CD4-positive, alpha-beta T cell treated with Interleukin-15 for 4 hours (primary cell): ENCODE measurements at places on chromosomes 1 and 21.

DNA sequence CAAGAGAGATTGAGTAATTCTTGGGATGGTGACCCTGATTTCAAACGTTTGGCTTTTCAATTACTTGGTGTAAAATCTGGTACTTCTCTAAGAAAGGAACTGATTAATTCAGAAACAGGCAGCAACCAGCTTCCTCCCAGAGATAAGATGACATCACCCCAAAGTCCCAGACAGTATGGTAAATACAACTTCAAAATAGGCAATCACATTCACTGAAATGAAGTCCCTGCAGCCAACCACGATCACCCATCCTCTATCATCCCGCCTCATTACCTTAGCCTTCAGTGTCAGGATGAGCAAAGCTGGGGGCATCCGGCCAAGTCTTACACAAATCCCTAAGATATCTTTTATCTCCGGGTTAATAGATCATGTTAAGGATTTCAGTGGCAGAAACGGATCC, 26.4 kb upstream of the RUNX1 start:
- DNase-seq = no peak

DNA sequence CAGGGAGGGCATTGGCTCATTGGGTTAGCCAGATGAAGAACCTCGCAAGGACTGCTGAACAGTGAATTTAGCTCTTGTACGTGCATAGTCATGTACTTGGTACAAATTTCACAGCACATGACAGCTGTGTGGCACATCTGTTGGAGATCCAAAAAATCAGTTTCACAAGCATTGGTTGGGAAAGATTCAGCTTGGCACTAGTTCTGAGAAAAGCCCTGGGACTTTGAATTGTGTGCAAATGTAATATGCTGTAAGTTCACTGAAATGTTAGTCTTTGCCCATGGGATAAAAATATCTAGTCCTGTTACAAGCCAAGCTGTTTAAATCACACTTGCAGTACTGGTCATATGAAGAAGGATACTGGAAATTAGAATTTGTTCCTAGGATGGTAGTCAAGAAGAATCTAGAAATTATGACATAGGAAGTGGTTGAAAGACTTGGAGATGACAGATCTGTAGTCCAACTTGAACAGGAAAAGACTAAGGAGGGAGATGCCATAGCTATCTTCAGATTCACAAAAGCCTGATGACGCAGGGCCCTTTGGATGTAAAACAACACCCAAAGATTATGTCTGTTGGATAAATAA, 19.2 kb downstream of the LAMC2 start:
- DNase-seq = no peak

- DNase-seq = no peak
Measured at GRCh38 chr1:214277704-214278635, 3.0 kb upstream of the SMYD2 start.

- no peak for DNase-seq
Measured at GRCh38 chr1:226292874-226293552, 16.0 kb downstream of the LIN9 start.

DNA sequence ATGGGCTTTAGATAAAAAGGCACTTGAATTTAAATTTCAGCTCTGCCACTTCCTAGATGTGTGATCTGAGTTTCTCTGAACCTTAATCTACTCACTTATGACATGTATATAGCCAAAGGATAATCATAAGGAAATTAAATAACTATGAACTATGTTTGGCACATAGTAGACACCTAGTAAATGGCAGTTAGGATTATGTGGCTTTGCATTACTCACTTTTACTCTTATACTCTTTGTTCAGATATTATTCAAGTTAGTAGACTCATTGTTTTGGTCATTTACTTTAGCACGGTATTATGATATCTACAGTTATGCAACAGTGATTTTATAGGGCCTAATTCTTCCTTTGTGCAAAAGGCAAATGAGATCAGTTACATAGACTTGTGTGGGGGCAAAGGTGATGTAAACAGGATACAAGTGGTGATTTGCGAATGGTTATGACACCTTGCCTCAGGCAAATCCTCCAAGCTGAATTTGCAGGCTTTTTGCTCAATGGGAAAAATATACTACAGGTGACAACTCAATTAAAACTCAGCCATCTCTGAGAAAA, 297.2 kb upstream of the PBX1 start:
- DNase-seq = no peak

DNA sequence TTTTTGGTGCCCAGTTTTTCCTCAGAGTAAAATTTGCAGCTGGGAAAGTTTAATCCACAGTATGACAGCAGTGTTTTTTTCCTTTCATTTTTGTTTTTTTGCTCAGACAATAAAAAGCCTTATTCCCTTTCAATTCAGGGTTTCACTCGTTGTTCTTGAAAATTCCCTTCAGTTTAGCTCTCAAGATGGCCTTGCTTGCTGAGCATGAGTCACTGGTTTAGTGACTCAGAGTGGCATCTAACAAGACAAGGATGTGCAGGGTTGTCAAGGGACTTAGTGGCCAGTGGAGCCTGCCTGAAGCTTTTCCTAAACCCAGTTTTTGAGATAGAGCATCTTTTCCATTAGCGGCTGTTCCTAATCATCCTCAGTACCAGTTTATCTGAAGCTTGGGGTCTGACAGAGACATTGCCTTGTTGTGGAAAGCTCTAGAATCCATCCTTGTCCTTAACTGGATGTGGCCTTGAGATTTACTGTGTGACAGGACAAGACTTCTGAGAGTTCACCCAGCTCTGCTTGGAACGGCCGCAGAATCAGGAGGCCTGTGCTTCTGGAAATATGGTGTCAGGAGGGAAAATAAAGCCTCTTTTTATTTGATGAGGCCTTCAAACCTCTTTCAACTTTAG, 48.4 kb upstream of the DNAJC6 start:
- no peak for DNase-seq

DNA sequence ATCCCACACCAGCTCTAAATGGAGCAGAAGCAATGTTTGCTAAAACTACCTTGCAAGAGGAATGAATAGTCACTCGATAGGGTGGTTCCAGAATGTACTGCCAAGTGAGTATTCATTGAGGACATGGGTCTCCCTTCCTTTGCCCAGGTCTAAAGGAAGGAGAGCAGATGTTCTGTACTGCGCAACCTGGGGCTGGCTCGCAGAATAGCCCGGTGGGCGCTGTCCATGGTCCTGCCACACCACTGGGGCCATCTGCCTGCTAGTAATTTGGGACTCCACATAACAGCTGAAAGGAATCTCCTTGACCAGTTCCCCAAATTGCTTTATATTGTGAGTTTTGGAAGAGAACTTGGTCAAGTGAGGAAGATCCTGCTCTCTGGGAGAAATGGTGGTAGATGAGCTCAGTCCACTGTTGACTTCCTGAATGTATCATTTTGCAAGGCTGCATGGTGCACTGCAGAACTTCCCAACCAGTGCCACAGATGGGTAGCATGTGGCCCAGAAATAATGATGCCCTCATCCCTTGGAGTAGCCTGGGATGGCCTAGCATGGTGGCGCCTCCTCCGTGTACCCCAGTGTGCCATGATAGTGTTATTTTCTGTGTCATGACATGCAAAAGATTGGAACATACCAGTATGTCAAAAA, 5.7 kb downstream of the SLC6A17 start:
- DNase-seq = peak; percentile 15

GRCh38 chr1:209397371-209397770, 186.1 kb upstream of the CAMK1G start:
- DNase-seq = no peak

GRCh38 chr1:20410503-20410902, 75.5 kb downstream of the CAMK2N1 start:
- no peak for DNase-seq

- no peak for DNase-seq
Measured at GRCh38 chr21:25997788-25998611, 172.6 kb downstream of the APP start.

- no peak for DNase-seq
Measured at GRCh38 chr1:152110860-152111514, 4.3 kb downstream of the TCHH start.

- no peak for DNase-seq
Measured at GRCh38 chr1:162094271-162094670, 24.8 kb downstream of the NOS1AP start.

- DNase-seq = no peak
Measured at GRCh38 chr1:244041466-244042120, 9.5 kb upstream of the ZBTB18 start.

- DNase-seq = no peak
Measured at GRCh38 chr1:245128381-245129101, 26.2 kb upstream of the KIF26B start.

GRCh38 chr1:207904391-207904790, 6.5 kb downstream of the CD34 start:
- DNase-seq = no peak

DNA sequence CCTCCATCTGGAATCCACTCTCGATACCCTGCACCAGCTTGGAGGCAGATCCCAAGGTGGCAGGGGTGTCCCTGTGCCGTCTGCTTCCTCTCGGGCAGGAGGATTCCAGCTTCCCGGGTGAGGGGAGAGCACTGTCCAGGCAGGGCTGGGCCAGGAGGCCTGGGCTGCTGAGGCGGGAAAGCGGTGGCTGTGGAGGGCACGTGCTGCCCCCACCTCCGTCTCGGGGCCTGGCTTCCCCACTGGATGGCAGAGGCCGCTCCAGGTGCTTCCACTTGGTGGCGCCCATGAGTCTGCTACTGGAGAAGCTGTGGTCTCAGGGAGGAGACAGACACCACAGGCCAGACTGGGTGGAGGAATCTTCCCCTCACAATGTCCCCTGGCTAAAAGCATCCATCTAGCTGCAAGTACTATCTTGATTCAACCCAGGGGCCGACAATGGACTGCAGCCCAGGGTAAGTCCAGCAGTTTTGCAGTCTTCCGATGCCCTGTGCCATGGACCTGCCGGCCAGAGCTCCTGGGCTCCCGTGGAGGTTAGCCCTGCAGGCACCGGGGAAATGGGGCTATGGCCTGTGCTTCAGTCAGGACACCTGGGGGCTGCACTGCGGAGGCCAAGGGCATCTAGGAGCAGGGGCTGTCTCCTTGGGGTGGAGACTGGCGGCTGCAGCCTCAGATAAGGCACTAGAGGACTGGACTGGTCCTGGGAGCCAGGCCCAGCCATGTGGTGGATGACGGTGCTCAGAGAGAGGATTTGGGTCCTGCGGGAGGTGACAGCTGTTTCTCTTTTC, 41.3 kb upstream of the EIF4G3 start:
- DNase-seq = peak; percentile 16

DNA sequence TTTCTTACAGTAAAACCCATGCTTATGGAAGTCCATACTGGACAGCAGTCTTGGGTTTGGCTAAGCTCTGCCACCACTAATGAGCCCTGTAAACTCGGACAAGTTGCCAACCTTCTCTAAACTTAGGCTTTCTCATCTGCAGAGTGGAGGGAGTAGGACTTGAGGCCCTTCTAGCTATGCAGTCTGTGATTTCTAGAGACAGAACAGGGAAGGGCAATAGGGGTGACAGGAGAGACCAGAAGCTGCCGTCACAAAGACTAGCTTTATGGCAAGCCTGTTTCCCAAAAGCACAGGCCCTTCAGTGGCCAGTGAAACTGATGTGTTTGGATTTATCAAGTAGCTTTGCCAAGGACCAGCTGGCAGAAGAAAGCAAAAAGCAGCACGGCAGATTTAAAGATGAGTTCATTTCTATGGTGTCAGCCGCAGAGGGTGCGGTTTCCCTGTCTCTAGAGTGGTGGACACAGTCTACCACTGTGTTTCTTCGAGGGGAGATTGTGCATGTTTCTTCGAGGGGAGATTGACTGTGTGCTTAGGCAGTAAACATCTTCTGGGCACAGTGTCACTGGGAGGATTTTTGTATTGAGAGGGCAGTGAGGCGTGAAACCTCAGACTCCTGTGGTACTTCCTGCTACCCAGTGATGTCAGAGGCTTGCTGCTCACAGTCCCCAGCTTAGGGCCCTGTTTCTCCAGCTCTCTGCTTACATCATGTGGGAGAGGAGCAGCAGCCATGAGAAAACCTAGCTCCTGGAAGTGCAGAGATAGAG, 119.0 kb downstream of the ROR1 start:
- DNase-seq = no peak

GRCh38 chr1:12596007-12596821, 21.8 kb downstream of the DHRS3 start:
- no peak for DNase-seq

DNA sequence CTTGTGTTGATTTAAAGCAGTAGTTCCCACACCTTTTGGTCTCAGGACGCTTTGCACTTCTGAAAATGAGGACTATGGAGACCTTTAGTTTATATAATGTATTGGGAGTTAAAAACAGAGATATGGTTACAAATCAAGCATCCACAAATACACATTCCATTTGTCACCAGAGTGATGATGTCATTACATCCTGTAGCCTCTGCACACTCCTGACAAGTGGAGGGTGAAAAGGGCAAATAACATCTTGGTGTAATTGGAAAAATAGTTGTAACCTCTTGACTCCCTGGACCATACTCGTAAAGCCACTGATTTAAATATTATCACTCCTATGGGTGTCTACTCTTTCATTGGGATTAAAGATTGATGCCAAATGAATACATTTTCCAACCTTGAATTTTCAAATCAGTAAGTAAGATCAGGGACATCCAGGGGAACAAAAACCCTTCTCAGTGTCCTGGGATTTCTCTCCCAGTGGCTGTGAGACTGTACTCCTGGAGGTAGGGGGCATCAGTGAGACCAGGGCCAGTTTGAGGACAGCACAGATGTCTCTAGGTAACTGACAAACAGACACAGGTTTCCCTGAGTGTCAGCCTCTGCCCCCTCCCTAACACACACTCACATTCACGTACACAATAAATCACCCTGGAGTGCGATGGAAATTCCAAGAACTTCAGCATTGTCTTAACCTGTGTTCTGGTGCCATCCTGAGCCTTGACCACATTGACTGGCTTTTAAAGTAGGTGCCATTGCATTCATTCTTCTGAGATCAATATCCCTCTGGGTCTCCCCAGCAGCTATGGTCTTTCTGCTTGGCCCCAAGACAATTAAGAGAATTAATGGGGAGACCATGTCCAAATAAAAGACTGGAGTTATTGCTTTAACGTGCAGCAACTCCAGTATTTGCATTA, 63.0 kb downstream of the NR5A2 start:
- no peak for DNase-seq
